Gastroesophageal sphincter (tissue), 4 donors: ENCODE measurements at places on chromosomes 6 and 20.

DNA sequence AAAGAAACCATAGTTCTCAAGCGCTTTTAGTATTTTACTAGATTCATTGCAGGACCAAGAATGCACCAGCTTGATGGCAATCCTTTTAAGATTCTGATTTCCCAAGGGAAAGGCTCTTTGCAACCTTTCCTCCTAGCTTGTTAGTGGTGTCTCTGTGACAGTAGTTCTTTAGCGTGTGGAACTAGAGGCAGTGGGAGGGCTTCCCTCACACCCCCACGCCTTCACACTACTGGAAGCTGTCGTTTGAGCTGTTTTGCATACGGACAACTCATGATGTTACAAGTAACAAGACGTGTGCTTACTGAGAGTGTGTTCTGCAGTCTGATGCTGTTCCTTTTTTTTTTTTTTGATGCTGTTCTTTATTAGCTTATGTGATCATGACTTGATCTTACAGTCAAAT, 34.1 kb downstream of the EYA4 start:
- no peak for ATAC-seq

GRCh38 chr6:10759884-10760329, 12.3 kb downstream of the TMEM14B start:
- ATAC-seq = peak; percentile 25

DNA sequence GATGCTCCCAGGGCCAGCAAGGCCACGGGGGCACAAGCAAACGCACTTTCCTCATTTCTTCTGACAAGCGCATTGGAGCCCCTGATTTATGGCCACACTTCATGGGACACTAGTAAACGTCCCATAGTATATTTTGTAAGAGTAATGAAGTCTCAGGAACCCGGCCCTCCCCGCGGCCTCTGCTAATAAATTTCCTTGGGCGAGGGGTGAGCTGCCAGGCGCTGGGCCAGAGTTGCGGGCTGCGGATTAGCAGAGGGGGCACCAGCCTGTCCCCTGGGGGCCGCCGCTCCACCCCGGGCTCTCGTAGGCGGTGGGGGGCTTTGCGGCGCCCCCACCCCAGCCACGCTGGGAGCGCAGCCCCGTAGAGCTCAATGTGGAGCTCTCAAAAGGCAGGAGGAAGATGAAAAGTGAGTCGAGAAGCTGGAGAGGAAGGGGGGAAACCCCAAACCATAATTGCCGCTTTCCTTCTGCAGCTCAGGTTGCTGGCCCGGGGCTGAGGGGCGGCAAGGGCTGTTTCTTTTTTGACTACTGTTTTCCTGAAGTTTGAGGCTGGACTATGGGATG, 173.6 kb downstream of the CDC5L start:
- no peak for ATAC-seq

GRCh38 chr6:14595751-14596150, 478.2 kb downstream of the CD83 start:
- ATAC-seq = no peak

- no peak for ATAC-seq
Measured at GRCh38 chr20:7883741-7884140, 56.5 kb downstream of the HAO1 start.

DNA sequence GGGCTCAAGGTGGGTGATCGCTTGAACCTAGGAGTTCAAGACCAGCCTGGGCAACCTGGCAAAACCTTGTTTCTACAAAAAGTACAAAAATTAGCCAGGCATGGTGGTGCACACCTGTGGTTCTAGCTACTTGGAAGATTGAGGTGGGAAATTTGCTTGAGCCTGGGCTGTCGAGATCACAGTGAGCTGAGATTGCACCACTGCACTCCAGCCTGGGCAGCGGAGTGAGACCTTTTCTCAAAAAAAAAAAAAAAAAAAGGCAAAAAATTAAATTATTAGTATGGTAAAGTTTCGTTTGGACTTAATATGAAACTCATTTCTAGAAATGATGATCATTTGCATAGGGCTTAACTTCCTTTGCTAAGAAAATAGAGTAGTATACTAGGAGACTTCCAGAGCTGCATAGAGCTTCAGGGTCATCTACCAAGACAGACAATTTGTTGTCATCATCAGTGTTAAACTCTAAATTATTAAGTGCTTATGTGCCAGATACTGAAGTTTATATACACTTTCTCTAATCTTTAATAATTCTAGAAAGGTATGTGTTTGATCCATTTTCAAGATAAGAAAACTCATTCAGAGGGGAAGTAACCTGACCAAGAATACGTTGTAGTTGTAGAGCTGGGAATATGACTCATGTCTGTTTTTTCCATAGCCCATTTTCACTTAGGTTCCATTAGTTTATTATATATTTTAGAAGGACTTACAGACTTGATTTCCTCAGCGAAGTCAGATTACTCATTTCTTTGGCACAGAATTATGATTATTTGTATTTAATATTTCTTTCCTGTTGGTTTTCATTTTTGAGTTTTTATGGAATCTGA, 84.5 kb downstream of the SLC16A10 start:
- ATAC-seq = no peak

GRCh38 chr6:164749221-164750064, 560.0 kb downstream of the C6orf118 start:
- peak; percentile 19 for ATAC-seq

DNA sequence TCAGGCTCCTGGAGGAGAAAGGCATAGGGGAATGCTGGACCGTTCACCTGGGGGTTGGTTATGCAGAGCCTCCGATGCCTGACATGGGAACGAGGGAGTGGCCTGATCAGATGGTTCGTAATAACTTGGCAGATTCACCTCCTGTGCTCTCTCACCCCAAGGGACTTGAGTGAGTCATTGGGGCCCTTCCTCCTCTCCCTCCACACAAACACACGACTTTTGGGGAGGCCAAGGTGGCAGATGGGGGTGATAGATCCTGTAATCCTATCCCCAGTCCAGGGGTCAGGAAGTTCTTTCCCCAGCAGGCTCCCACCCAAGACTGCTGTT, 45.6 kb upstream of the ARFGEF2 start:
- ATAC-seq = no peak

DNA sequence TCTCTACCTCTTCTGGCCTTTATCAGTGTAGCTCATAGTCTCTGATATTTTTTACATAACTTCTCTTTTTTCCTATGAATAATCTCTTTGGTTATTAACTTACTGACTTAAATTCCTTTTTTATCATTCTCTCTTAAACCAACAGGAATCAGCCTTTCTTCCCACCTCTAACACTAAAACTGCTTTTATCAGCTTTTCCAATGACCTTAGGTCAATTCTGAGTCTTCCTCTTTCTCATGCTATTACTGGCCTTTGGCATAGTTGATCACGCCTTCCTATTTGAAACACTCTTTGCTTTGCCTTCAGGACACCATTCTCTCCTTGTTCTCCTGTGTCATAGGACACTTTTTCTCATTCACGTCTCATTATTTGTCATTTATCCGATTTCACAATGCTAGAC, 8.1 kb upstream of the HINT3 start:
- no peak for ATAC-seq
